Cerebellar nuclear complex (tissue), 1 donor: ENCODE measurements at places on chromosomes 2 and 18.

GRCh38 chr2:62727259-62727867 is 21.9 kb downstream of the EHBP1 start:
- no peak for DNase-seq

GRCh38 chr2:236796236-236796635 is 226.6 kb downstream of the ACKR3 start:
- no peak for DNase-seq

DNA sequence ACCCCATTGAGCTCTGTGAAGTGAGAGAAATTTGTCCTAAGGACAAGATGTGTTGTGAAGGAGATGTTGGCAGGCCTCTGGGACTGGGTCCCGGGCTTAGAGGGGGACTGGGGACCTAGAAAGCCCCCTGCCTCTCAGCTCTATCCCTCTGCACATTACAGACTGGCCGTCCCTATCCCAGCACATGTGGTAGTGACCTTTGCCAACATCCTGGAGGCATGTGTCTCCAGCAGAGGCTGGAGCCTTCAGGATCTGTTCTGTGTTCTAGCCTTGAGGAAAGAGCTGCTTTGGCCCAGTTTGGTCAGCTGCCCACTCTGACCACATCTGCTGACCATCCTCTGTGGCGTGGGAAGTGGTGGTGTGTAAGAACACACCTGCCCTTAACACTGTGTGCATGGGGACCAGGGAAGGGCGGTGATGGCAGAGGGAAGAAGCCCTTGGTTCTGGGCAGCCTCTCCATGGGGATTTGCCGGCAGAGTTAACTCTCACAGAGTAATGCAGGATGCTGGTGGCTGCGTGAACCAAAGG is 33.4 kb downstream of the NCK2 start:
- no peak for DNase-seq

GRCh38 chr2:205680067-205680466 is 2.2 kb upstream of the NRP2 start:
- no peak for DNase-seq

GRCh38 chr18:46237891-46238290 is 133.7 kb downstream of the HAUS1 start:
- no peak for DNase-seq

DNA sequence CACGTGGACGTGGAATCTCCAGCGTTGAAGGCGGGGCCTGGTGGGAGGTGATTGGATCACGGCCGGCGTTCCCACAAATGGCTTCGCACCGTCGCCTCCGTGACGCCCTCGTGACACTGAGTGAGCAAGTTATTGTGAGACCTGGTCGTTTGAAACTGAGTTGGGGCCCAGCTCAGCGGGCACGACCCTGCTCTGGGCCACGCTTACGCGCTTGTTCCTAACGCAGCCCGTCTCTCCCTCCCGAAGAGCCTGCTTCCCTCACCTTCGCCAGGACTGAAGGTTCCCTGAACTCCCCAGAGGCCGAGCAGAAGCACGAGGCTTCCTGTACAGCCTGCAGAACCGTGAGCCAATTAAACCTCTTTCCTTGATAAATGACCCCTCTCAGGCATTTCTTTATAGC is 121.8 kb downstream of the RTP5 start:
- no peak for DNase-seq

- peak; percentile 10 for DNase-seq
These were observed 1.6 kb downstream of the ST8SIA3 start for GRCh38 chr18:57353940-57354461.

DNA sequence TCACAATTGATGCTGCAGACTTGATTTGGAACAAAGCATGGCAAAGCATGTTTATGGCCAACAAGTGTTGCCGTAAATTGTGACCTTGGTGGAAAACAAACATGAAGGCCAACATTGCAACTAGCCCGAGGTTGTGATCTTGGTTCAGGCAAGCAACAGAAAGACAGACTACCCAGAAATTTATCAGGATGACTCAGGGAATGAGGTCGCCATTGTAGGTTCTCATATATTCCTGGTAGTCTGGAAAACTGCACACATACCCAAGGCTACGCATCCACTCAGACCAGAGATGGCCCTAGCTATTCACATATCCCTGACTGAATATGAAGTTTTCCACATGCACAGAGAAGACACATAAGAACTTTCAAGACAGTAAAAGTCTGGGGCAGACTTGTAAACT is 30.1 kb downstream of the CYP1B1 start:
- no peak for DNase-seq

DNA sequence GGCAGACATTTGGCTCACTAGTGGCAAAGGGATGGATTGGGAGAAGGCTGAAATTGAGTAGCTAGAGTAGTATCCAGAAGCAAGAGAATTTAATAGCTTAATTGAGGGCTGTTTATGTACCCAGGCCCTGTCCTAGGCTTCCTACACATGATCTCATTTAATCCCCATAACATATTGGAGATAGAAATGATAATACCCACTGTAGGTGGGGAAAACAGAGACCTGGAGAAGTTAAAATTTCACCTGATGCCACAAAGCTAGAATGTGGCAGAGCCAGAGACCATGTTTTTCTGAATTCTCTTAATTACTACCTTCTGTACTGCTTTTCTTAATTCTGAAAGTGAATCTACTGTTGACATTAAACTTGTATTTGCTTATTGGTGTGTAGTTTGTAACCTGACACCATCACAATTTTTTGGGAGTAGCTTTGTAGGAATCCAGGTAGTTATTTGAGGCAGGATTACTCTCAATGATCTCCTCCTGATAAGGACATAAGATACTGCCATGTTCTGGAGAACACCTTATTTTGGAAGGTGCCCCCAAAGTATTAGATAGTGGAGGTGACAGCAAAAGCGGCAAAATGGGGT is 42.2 kb downstream of the RAB10 start:
- DNase-seq, result no peak

DNA sequence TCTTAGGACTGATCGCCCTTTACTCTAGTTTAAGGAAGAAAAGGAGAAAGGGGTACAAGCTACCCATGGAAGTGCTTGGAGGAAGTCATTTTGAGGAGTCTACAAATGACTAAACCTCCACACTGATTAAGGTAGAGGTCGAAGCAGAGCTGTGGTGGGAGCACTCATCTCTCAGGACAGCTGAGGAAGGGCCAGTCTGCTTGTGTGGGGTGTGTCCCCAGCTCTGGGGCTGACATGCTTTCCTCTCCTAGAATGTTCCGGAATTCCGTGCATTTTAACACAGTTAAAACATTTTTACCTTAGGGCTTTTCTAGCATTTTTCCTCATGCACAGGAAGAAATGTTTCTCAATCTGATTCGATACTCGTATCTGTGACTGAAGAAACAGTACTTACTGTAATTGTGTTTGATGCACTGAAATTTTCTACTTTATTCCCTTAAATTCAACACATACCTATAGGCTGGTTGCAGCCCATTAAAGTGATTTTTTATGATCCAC is 135.1 kb downstream of the NCK2 start:
- no peak for DNase-seq

GRCh38 chr2:219574484-219575311 is 2.6 kb downstream of the INHA start:
- no peak for DNase-seq

GRCh38 chr2:8259106-8259840 is 422.6 kb upstream of the ID2 start:
- no peak for DNase-seq

GRCh38 chr18:11176481-11176881 is 27.1 kb upstream of the PIEZO2 start:
- DNase-seq, result no peak

- no peak for DNase-seq
These were observed at the start of gene MEP1B for GRCh38 chr18:32189790-32190189. MEP1B (plus strand) TSS chr18:32190039; CDS start chr18:32190071, 32 bp downstream.

DNA sequence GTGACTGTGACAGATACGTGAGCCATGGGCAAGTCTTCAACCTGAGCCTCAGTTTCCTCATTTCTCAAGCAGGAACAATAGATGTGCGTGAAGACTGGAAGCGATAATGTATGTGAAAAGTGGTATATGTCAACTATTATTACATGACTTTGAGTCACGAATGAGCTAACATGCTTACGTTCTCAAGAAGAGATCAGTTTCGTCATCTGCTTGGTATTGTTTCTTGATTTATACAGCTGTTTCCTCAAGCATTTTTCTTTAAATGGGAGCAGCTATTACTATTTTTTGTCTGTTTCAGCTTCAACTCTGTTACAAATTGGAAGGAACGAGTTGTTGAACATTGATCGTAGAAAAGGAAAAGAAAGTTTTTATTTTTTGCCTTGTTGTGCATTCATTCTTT is 48.5 kb upstream of the THOC1 start:
- DNase-seq, result no peak

GRCh38 chr2:30089171-30089570 is 57.6 kb upstream of the YPEL5 start:
- no peak for DNase-seq

DNA sequence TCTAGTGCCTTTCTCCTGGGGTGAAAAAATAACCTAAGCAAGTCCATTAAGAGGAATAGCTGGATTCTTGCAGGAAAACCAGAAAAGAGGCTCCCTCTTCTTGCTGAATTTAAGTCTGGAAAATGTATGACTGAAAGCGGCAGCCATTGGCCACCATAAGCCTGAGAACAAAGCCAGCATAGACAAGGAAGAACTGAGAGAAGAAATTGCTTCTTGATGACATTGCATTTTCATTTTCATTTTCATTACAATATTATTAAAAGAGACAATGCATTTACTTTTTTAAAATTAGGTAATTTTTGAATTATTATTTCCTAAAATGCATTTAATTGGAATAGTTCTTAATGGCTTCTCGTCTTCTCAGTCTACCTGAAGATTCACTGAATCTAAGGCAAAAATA is 1157.5 kb upstream of the ZEB2 start:
- DNase-seq, result no peak

DNA sequence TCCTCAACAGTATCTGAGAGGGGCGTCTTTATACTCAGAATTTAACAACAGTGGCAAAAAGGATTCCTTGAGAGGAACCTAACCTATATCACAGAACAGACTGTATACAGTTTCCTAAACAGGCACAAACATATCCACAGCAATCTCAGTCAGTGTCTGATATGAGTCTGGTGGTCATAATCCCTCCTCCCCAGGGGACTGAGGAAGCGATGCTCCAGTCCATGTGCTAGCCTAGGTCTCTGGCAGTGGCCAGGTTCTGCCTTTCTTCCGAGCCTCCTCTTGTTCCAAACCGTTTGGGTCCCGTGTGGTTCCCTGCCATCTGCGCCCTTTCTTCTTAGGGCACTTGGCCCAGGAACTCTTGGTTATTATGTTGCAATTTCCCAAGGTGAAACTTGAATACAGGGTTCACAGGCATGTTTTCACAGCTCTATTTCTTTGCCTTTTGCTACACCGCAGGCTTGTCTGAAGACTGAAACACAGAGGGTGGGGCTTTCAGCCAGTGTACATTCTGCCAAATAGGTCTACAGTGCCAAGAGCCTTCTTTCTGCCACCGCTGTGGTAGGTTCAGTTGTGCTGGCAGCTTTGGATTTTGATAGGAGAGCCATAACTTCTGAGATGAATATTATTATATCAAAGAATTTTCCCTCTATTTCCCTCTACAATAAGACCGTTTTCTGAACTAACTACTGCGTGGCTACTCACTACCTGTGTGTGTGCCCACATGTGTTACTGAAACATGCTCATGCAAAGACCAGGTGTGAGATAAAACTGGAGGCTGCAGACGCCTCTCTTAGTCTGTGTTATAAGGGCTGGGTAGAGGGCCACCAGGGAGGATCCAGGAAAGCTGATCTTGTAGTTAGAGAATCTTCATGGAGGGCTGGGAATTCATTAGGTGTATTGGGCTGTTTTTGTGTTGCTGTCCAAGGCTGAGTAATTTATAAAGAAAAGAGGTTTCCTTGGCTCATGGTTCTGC is 75.0 kb upstream of the HAAO start:
- no peak for DNase-seq

GRCh38 chr2:200177971-200178911 is 128.3 kb upstream of the SPATS2L start:
- no peak for DNase-seq

- DNase-seq, result no peak
These were observed at the start of gene ADAM23 for GRCh38 chr2:206442833-206443734. ADAM23 (plus strand) TSS chr2:206443532; CDS start chr2:206443867, 335 bp downstream.

GRCh38 chr2:44731505-44731904 is 210.0 kb upstream of the SIX3 start:
- DNase-seq, result no peak

- no peak for DNase-seq
These were observed 9.2 kb downstream of the PTMA start for GRCh38 chr2:231717281-231718171.

DNA sequence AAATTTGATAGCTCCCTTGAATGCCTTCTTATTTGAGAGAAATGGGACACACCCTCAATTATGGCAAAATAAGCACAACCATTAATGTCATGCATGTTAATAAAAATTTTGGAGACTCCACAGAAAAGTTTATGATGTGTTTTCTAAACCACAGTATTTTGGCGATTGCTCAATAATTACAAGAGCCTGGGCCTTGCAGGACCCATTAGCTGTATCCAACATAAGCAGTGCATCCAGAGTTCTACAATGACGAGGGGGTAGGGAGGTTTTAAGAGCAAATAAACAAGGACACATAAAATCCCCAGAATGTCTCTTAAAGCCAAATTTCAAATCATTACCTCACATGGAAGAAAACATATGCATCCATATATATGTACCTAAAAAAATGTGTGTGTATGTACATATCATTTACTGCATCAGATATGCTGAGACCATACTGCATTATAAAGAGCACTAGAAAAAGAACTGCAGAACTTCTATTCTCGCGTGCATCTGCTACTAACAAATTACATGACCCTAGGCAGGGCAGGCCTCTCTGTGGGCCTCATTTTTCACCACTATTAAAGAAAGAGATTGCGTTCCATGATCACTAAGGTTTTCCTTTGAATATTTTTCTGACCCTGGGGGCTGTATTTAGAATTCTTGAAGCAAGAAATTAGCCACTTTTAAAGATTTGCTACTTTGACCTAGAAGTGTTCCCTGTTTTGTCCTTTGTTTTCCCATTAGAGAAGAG is 38.0 kb downstream of the CMPK2 start:
- no peak for DNase-seq

DNA sequence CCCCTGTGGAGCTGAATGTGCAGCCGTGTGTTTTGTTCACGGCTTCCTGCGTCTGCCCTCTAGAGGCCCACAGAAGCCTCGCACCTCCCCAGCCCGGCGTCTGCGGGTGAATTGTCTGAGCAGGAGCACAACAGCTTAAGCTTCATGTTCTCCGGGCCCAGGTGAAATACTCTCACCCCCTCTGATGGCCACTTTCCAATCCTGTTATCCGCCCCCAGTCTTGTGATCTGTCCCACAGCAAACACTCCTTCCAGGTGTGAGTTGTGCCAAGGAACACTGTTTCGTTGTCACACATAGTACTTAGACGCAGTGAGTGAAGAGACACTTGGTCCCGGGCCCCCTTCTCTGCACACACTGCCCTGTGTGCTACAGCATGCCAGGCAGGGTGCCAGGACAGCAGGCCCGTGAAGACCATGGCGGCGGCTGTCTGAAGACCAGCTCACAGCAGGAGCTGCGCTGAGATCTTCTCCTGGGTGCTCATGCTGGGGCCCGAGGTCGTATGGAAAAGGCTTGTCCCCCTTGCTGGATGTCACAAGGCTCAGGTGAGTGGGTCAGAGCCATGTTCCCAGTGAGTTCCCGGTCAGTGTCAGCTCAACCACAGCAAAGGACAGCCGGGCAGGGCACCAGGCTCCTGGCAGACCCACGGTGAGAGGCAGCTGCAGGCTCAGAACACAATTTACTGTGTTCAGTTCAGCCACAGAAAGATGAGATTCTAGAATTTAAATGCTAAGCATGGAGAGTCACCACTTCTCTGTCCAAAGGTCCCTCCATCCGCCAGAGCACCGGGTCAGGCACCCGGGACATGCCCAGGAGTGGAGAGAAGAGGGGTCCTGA is 6.8 kb upstream of the PXDN start:
- DNase-seq, result no peak

GRCh38 chr2:236089271-236090026 is 78.7 kb downstream of the GBX2 start:
- DNase-seq, result no peak

GRCh38 chr2:4391013-4391412 is 687.6 kb downstream of the DCDC2C start:
- no peak for DNase-seq
